ENCODE measurements at places on chromosomes 2 and 18.

DNA sequence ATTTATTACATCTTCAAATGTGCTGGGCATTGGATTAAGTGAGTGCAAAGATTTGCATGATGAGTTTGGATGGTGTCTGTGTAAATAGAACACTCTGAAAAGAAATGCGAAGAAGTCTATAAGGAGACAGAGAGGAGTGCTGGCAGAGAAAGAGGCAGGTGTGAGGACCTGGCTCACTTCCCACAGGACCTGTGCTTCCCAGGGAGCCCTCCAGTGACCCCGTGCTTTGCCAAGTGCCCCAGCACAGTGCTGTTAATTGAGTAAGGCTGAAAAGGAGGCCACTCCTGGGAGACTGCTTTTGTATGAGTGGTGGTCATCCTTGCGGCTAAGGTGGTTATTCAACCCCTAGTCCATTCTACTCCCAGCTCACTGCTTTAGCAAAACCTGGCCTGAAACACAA, 230.8 kb downstream of the OSR1 start:
- no peak for DNase-seq

- DNase-seq, result peak; percentile 50
These were observed at the start of gene SULT1C2 for GRCh38 chr2:108288534-108289106. Gene SULT1C2, plus strand, starts transcription at chr2:108288895. Its CDS starts 4,773 bp downstream, at chr2:108293668.

GRCh38 chr2:216490061-216490460, 8.6 kb upstream of the RPL37A start:
- peak; percentile 43 for DNase-seq

GRCh38 chr2:207762146-207762545, 7.6 kb downstream of the FZD5 start:
- no peak for DNase-seq

DNA sequence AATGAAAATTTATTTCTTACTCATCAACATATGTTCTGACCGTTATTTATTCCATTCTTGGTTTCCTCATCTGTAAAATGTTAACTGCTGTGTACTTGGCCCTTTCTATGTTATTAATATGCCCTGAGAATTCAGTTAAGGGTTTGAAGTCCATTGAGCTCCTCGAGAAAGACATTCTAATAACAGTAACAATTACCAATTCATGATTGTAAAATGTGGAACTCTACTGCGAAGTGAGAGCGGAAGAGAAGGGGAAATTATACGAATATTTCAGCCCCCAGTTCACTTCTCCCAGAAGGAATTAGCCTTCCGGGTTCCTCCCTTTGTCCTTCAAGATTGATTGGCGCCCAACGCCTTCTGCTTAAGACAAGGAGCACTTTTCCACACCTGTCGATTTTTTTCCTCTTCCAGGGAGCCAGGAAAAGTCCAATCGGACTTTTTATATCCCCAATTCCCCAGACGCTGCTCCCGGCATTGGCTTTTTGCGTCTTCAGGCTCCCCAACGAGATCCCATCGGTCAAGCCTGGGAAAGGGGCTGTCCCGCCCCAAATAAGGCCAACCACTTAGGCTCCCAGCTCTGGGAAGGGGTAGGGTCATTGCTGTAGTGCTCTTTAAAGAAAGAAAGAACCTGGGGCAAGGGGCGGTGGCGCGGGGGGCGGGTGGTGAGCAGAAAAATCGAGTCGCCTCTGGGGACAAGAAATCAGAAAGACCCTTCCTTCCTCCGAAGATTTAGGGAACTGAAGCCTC, 1.6 kb downstream of the DSC2 start:
- no peak for DNase-seq

DNA sequence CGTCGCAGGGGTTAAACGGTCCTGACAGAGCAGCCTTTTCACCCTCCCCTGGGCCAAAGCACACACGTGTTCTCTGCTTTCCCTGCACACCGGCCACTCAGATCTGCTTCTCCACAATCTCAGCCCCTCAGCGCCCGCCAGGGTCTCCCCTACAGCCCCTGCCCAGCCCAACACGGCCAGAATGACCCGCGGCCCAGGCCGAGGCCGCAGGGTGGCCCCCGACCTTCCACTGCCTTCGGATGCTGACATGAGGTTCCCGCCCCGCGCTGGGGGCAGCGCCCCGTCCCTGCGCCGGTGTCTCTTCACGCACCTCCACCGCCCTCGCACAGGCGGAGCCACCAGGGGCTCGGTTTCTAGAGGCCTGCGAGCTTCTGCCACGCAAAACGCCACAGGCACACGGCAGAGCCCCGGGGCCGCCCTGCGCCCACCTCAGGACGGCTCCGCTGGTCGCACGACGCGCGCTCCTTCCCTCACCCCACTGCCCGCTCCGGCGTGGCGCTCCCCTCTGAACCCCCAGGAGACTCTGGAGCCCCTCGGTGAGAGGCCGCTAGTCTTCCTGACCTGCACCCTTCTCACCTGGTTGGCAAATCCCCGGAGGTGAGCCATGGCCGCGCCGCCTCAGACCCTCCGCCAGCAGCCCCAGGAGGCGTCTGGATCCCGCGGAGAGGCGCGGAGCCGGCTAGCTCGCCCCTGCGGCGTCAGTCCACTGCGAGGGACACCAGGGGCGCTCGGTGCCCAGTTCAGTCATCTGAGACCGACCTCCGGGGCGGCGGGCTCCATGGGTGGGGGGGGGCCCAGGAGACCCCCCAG, 749 bp downstream of the STK25 start:
- DNase-seq, result peak; percentile 80

- DNase-seq, result no peak
These were observed 38.9 kb upstream of the GMCL1 start for GRCh38 chr2:69790601-69790959.

DNA sequence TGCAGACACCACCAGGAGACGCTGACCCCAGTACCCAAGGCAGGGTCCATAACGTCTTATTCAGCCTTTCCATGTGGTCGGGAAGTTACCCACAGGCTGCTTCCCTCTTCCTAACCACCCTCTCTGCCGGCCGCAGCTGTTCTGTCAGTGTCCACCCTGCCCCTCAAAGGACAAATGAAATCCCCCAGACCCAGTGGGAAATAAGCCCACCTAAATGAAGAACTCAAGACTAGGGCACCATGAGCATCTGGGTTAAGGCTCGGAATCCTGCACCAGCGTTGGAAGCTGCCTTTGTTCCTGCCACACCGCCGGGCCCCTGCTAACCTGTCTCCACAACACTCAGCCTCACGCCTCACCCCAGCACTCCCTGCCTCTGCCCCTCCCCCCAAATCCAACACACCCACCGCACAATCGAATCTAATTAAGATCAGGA, 21.7 kb downstream of the BCL11A start:
- no peak for DNase-seq

DNA sequence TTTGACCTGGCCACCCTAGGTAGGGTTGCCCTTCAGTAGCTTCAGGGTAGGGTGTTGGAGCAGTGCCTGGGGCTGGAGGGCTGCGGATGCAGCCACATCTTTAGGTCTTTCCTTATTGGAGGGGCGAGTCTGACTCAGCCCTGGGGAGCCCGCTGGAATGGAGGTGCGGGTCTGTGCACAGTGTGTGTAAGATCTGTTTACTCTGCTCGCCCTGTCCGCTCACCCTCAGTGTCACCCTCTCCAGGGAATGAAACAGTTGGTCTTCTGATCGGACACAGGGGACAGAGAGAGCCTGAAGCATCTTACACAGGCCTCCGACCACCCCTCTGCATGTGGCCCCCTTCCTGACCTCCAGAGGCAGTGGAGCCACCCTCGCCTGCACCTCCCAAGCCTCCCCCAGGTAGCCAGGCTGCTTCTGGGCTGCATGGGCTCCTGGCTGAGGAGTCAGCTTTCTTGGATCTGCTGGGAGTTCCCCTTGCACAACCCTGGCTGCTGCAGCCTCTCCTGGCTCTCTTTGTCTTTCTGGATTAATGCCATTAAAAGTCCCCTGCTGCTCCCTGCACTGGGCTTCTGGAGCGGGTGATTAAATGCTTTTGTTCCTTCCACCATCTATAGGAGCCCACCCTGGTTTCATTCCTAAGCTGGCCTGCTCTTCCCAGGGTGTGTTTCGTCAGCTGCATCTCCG, 82.6 kb downstream of the ASB1 start:
- DNase-seq, result no peak

DNA sequence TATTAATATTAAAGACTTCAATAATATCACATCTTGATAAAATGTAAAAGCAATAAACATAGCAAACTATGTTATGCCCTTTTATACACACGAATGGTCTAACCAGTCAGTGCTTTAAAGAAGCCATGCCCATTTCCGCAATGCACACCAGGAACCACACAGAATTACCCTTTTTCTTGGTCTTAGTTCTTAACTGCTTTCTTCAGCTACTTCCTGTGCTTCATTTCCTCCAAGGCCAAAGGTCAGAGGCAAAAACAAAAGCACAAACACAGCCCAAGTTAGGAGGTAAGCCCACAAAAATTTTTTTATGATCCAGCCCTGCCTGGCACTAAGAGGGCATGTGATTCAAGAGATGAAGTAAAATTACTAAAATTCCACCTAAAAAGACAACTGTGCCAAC, 267.2 kb downstream of the FBXO15 start:
- DNase-seq, result no peak

DNA sequence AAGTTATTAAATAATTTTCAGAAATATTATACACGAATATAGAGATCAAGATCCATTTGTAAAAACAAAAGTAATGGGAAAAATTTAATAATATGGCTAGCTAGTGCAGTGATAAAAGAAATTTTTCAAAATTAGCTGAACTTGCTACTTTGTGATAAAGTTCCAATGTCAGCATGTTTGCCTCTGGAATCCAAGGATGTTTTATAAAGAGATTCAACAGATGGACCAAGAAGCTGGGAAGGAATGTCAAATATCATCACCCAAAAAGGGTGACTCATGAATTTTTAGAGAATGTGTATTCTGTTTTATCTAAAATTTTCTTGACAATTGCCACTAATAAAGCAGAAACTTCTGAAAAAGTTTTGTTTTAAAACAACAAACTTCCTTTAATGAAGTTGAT, 95.3 kb downstream of the FSIP2 start:
- no peak for DNase-seq

DNA sequence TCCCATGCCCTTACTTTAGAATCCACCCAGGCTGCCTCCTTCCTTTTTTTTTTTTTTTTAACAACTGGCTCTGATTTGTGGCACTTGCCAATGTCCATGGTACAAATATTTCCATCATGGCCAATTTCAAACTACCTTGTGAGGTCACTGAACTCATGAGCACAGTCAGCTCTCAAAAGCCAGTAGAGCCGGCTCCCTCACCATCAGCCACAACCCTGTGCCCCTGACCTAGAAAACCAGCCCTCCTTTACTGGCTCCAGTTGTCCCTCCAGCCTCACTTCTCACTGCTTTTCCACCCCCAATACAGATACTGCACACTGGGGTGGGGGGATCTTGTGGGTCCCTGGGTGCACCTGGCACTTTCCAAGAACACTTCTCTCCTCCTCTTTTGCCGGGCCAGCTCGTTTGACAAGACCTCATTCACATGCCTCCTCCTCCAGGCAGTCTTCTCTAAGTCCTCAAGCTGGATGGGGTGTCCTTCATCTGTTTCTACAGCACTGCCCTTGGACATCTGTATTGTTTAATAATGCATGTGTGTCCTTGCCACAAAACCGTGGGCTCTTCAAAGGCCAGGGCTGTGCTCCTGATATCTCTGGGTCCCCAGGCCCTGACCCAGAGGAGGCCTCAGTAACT, 35.5 kb downstream of the SDC1 start:
- DNase-seq, result no peak

- no peak for DNase-seq
These were observed 275.9 kb downstream of the CDH20 start for GRCh38 chr18:61609131-61609530.
